ENCODE measurements at places on chromosomes 2 and 18.

DNA sequence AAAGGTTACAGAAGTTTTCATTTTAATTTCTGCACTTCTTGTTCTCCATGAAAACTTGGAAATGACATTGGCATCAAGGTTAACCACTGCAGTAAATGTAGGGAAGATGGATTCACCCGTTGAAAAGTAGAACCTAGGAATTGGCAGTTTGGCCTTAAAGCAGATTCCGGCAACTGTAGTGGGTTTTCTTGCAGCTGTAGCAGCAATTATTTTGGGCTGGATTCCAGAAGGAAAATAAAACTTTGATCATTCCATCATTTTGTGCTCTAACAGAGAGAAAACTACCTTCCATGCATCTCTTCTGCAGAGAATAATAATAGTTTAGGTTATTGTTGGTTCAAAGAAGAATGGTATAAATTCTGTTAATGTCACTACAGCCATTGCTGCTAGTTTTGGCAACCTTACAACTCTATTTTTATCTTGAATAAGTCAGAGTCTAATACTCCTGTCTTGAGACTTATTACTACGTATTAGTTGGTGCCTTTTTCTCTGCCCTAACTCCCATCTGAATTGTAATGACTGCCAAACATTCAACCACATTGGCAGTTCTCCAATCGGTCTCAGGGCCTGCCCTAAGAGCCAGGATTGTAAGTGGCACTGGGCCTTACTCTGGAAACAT lies 178.1 kb upstream of the PIEZO2 start:
- DNase-seq = no peak

DNA sequence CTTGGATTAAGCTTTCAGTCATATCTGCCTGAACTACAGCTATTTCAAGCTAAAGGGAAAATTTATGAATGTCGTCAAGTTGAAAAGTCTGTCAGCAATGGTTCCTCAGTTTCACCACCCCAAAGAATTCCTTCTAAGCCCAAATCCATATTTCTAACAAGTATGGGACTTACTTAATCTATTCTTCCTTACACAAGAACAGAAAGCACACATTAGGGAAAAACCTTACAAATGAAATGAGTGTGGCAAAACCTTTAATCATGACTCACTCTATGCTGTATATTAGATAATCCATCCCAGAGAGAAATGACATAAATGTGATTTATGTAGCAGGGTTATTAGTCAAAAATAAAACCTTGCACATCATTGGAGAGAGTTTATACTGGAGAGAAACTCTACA lies 78.9 kb downstream of the RAB31 start:
- no peak for DNase-seq

DNA sequence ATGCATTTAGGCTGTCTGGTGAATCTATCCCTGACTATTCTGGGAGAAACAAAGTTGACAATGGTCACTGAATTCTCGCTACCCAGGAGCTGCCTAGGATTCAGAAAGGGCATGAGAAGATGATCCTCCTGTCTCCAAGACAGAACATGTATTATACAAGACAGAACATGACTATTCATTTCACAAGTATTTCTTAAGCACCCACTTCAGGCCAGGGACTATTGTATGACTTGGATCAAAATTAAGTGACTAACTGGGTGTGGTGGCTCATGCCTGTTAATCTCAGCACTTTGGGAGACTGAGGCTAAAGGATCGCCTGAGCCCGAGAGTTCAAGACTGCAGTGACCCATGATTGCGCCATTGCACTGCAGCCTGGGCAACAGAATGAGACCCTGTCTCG lies 235.8 kb upstream of the RAB12 start:
- no peak for DNase-seq

- DNase-seq = no peak
These were observed 132.7 kb downstream of the PTGR3 start for GRCh38 chr18:75076286-75076685.

DNA sequence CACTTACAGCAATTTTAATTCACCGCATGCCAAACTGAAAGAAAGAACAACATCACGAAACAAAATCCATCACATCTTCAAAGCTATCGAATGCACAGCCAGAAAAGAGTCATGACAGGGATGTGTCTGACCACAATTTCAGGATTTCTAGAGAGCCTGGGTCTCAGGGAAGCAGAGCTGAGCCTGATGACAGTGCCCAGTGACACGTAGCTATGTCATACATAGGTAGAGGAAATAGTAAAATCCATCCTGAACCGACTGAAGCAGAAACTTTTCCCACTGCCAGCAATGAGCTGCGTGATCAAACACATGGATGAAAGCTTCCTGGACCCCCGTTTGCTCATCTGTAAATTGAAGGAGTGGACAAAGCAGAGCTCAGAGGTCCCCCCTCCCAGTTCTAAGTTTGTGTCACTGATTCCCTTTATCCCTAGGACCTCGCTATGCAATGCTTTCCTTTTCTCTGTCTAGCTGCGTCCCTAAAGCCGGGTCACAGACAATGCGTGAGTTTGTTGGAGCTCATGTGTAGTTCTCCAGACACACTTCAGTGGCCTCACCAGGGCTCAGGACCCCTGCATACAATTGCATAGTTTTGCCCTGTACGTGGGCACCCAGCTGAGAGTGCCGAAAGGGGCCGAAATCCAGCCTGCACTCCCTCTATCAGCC lies 37.6 kb downstream of the CCBE1 start:
- DNase-seq = no peak

DNA sequence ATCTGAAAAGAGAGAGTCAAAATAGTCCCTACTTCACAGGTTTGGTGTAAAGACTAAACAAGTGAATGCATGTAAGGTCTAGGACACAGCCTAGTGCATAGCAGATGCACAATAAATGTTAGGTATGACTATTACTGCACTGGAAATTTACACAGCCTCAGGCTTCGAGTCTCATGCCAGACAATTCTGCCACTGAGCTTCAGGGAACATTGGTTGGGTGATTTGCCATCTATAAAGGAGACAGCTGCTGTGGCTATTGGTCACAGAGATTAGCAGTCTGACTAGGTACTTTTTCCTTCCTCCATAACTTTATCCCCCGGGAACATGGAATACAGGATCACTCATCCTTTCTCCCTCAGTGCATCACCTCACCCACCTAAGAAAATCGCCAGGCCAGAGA lies 89.2 kb downstream of the FAM124B start:
- DNase-seq = no peak

- DNase-seq = no peak
These were observed 53.1 kb upstream of the BBS5 start for GRCh38 chr2:169426069-169426663.

GRCh38 chr2:48600204-48600813 lies 17.3 kb upstream of the GTF2A1L start:
- DNase-seq = no peak

- no peak for DNase-seq
These were observed 181.0 kb upstream of the ETAA1 start for GRCh38 chr2:67216103-67216502.

DNA sequence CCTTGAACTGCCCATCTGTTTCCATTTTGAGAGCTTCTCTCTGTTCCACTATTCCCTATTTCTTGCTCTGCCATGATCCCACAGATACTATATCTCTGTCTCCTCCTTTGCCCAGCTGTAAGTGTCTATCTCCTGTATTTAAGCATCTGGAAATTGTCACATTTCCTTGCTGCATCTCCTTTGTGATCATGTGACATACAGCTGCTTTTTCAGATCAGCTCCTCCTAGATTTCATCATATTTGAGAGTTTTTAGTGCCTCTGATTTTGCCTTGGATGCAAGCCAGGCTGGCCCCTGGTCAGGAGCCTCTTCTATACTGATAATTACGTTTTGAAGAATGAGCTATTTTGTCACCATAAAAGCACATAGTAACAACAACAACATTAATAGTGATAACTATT lies 131.7 kb upstream of the TNP1 start:
- DNase-seq = no peak

DNA sequence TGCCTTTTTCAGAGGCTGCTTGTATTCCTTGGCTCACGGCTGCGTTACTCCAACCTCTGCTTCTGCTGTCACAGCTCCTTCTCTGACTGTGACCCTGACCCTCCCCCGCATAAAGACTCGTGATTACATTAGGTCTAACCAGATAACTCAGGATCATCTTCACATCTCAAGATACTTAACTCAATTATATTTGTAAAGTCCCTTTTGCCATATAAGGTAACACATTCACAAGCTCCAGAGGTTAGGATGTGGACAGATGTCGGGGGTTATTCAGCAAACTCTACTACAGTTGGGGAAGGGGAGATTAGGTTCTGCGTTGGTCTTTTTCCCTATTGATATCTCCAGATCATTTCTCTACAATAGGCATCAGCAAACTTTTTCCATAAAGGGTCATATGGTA lies 76.9 kb downstream of the EVA1A start:
- no peak for DNase-seq

- no peak for DNase-seq
These were observed 289.2 kb downstream of the ZNF521 start for GRCh38 chr18:25062720-25063119.

GRCh38 chr2:13035866-13036265 lies 319.1 kb downstream of the TRIB2 start:
- DNase-seq = no peak

DNA sequence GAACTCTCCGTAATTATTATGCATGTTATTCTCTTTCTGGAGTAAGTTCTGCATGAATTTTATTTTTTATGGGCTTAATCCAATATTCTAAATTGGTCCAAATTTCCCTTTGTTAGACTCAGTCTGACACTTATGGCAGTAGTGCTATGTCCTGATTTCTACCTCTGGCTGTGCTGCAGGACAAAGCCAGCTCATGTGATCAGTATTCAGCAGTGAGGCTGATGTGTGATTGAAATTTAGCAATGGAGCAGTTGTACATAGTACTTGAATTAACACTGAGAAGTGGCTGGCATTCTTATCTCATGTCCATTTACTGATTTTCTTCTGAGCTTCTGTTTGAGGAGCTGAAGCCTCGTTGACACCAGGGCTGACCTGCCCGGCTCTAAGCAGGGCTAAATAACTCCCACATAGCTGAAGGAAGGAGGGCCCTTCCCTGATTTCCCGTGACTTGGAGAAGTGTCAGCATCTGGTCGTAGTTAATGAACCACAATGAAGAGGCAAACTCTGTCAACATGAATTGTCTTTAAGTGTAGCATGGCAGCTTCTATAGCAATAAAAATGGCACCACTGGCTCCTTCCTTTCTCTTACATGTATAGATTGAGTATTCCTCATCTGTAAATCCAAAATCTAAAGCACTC lies 159.0 kb upstream of the RASGRP3 start:
- DNase-seq = no peak

DNA sequence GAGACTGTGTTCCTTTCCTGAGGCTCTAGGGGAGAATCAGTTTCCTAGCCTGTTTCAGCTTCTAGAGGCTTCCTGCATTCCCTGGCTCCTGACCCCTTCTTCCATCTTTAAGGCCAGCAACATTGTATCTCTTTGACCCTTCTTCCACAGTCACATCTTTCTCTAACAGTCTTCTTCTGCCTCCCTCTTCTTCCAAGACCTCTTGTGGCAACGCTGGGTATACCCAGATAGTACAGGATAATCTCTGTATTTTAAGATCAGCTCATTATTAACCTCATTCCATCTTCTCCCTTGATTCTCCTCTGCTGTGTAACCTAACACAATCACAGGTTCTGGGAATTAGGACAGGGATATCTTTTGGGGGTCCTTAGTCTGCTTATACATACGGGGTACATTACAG lies 8.9 kb upstream of the MYL12A start:
- no peak for DNase-seq

DNA sequence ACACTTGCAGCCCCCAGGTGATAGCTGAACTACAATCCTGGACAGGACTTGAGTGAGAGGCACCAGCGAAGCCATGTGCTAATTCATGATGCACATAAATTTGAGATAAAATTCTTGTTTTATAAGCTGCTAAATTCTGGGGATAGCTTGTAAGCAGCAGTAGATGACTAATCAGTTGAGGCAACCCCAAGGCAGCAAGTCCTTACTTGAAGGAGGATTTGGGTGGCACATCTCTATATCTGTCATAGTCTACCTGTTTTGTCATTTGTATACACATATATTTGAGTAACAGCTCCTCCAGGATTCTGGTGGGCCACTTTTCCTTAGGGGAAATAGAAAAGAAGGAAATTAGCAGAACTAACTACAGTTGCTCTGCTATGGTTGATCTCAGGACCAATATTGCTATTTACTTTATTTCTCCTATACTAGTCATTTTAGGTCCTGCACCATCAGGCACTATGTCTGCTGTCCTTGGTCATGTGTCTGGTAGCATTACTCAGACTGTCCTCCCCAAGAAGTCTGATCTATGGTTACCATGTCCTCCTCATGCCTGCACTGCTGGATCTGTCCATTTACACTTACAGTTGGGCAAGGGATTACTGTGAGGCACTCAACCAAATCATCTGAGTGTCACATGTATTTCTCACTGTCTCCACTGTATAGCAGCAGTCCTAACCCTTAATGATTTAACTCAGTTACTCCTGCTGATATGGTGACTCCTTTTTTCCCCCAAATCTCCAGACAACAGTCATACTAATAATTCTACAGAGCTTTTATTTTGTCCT lies 436.0 kb upstream of the CWC22 start:
- no peak for DNase-seq

DNA sequence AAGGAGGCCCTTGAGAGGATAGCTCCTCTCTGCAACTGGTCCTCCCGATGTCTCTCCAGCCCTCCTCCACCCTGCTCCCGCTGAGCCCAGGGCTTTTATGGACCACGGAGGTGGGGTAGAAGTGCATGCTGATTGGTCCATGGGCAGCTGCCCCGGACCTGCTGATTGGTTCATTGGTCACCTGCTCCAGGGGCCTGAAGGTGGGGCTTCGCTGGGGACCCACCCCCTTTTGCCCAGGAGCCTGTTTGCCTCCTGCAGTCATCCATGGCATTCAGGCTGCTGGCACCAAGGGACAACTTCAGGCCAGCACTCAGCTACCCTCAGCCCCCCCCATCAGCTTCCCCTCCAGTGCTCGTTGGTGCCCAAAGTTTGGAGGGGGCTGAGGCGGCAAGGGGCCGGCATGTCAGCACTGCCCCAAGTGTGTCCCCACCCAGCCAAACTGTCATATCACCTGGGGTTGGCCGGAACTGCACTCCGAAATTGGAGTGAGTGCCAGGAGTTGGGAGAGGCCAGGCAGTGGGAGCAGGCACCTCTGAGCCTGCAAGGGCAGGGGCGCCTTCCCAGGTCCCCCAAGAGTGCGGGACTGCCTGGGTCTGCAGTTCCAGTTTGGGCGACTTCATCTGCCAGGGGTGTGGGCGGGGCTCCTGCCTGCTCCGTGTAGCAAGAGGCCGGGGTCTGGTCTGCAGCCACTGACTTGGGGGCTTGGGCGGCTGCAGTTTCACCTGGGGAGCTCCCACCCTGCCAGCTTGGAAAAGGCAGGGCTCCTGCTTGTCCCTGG lies 288.9 kb downstream of the RDH14 start:
- no peak for DNase-seq

DNA sequence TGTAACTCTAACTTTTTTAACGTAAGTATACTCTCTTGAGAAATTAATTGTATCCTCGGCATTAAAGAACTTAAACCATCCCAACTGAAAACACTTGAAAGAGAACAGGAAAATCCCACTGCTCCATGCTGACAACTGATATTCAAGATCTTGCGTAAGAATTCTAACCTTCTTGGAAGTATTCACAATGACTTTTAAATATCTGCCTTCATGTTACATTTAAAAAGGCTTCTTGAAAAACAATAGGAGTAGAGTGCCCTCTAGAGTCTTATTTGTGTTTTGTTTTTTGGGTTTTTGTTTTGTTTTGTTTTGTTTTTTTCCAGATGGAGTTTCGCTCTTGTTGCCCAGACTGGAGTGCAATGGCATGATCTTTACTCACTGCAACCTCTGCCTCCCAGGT lies 65.4 kb upstream of the DNAJC10 start:
- no peak for DNase-seq

GRCh38 chr2:238875471-238876231 lies 27.8 kb downstream of the TWIST2 start:
- DNase-seq = no peak
